ENCODE measurements at places on chromosomes 3 and 15.

DNA sequence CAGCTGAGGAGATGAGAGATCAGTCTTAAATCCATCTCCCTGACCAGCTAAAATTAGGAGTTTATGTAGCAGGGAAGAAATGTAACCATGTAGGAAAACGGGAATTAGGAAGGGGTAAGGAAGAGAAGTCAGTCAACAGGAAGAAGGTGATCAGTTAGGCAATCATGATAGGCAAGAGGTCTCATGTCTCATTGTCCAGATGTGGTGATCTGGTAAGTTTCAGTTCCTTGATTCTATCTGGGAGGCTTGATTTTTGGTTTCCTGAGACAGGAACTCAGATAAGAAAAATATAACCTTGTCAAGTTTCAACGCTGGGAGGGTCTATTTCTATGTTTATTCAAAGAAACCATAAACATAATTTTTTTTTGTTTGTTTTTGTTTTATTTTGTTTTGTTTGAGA lies 40.3 kb upstream of the TBC1D5 start:
- no peak for ATAC-seq

GRCh38 chr3:187076297-187076696 lies 63.0 kb downstream of the RPL39L start:
- no peak for ATAC-seq

- ATAC-seq, result no peak
Measured at GRCh38 chr15:70443486-70444273, 319.7 kb downstream of the UACA start.

GRCh38 chr3:42369304-42369703 lies 41.1 kb downstream of the LYZL4 start:
- no peak for ATAC-seq

GRCh38 chr15:25852661-25853524 lies 10.2 kb downstream of the ATP10A start:
- ATAC-seq, result no peak

DNA sequence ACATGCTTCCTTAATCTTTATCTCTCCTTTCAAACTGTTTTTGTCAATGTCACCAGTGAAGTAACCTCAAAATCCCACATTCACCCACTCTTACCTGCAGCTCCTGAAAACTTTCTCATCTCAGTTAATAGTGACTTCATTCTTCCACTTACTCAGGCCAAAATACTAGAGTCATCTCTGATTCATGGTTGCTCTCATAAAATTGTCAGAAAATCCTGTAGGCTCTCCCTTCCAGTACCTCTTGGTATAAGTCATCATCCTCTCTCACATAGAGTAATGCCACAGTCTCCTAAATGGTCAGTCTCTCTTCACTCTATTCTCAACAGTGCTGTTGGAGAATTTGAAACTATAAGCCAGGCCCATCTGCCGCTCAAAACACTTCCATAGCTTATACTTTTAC lies 34.9 kb upstream of the POU1F1 start:
- ATAC-seq, result no peak

DNA sequence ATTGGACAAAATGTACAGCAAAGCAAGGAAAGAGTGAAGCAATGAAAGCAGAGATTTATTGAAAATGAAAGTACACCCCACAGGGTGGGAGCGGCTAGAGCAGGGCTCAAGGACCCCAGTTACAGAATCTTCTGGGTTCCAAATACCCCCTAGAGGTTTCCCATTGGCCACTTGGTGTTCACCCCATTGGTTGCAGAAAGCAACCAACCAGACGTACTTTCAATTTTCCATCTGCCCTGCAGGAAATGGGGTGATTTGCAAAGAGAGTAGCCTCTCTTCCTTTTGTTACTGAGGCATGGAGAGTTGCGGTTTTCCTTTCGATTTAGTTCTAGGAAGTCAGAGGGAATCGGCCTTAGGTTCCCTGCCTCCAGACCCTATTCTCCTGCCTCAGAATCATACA lies 2.4 kb downstream of the PML start:
- ATAC-seq, result no peak

DNA sequence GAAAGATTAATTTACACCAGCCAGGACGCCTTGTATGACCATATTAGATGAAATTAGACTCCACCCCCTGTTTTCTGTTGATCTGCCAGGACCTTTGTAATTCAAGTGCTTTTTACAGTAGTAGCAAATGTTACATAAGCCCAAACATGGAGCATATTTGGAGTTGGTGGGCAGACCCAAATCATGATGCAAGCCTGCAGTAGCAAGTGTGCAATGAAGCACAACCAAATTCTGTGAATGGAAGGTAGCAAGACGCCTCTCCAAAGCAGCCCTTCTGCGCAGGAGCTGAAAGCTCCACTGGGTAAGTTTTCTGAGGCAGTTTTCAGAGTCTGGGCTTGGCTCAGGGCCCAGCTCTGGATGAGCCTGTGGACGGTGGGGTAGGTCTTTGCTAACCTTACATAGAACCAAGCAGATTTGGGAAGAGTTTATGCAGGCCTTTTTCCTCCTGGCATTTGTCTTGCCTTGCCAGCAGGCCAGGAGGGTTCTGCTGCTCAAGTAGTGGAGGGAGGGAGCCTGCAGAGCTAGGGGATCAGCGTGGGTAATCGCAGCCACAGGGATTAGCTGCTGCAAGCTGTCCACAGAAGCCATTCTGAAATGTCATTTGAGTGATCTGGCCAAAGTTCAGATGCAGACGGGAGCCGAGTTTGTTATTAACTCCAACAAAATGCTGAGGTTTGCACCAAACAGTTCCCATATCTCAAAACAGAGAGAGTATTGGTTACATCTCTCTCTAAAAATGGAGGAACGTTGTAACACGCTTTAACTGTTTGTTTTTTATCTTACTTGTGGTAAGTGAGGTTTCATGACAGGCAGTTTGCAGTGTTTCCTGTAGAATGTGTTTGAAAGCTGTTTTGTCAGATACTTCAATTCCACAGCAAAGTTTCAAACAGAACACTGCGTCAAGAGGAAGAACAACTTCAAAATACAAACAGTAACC lies 55.4 kb downstream of the PSMD6 start:
- ATAC-seq, result peak; percentile 60

DNA sequence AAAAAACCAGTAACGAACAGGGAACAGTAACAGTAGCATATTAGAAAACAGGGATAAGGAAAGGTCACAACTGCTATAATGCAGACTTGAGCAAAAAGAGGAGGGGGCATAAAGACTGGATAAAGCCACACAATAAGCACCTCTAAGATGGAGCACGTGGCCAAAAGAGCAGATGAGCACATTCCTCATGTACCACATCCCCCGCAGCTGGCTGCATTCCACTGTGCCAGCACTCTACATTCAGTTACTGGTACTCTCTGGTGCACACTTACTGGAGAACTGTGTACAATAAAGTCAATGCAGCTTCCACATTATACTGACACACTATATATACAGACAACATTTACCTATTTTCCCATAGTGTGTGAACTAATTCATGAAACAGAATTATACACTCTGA lies 64.7 kb downstream of the UBE3A start:
- ATAC-seq, result no peak

- no peak for ATAC-seq
Measured at GRCh38 chr3:58337190-58337589, 4.5 kb downstream of the PXK start.

GRCh38 chr3:170180079-170180907 lies 1.2 kb downstream of the PHC3 start:
- peak; percentile 0 for ATAC-seq

- ATAC-seq, result no peak
Measured at GRCh38 chr3:185087419-185087818, 65.4 kb downstream of the C3orf70 start.

DNA sequence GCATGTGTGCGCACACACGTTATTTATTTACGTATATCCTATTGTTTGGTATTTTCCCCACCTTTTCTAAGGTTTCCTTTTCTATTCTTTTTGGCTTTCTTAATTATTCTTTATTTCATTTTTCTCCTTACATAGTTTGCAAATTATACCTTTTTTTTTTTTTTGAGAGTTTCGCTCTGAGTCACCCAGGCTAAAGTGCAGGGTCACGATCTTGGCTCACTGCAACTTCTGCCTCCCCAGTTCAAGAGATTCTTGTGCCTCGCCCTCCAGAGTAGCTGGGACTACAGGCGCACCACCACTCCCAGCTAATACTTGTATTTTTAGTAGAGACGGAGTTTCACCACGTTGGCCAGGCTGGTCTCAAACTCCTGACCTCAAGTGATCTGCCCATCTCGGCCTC lies 20.0 kb upstream of the CILP start:
- no peak for ATAC-seq

DNA sequence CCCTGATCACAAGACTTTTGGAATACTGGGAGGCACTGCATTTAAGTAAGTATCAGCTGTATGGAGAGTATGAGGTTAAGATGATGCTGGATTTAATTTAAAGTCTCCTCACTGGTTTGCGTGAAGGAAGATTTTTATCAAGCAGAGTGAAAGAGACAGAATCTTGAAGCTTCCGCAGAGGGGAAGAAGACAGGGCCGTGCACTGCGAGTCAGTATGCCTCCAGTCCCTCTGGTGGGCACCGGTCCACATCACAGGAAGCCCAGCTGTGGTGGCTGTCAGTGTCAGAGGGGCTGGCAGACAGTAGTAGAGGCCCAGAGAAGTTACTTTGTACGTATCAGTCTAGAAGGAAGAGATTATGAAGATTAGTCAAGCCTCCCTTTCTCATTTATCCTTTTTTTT lies 379.0 kb upstream of the TPRG1 start:
- no peak for ATAC-seq

GRCh38 chr3:70065696-70066253 lies 66.2 kb downstream of the SAMMSON start:
- no peak for ATAC-seq

DNA sequence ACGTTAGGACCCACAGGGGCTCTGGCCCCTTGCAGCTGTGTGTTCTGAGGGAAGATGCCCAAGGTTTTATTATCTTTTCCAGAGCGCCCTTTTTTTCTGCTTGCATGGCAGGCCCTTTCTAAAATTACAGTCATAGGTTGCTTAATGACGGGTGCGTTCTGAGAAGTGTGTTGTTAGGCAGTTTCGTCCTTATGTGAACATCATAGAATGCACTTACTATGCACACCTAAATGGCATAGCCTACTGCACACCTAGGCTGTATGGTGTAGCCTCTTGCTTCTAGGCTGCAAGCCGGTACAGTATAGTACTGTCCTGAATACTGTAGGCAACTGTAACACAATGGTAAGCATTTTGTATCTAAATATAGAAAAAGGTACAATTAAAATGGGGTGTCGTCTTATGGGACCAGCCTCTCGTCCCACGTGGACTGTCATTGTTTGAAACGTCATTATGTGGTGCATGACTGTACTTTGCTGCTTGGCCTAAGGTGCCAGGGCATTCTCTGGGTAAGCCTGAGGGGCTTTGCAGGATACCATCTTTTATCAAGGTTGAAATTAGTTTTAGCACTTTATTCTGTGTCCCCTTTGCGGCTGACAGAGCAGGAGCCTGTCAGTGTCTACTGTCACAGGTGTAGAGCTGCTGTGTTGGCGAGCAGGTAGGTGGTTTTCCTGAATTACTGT lies 10.9 kb downstream of the KLF13 start:
- ATAC-seq, result no peak

- no peak for ATAC-seq
Measured at GRCh38 chr3:132236701-132237651, 80.2 kb upstream of the ACP3 start.

GRCh38 chr15:85588677-85589076 lies 206.0 kb downstream of the KLHL25 start:
- ATAC-seq, result no peak

GRCh38 chr3:72288955-72289691 lies 504.2 kb upstream of the PROK2 start:
- peak; percentile 77 for ATAC-seq

- ATAC-seq, result no peak
Measured at GRCh38 chr3:170953736-170954135, 45.3 kb upstream of the EIF5A2 start.

- no peak for ATAC-seq
Measured at GRCh38 chr3:177835008-177835407, 637.7 kb upstream of the TBL1XR1 start.

DNA sequence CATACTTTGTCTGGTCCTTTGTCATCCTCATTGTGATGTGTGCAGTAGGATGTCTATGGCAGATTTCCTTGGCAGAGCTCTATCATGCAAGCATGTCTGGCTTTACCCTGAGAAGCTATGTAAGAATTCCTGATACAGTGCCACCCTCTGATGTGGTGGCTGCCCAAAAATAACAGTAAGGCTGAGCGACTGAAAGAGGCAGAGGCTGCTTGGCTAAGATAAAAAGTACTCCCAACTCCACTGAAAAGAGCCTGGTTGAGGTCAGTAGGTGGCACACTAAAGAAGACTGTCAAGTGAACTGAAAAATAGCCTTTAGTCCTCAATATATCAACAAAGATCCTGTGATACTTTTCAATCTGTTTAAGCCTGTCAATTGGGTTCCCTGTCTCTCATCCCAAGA lies 31.7 kb downstream of the BTLA start:
- ATAC-seq, result no peak

GRCh38 chr3:187286467-187287059 lies 5.0 kb downstream of the MASP1 start:
- no peak for ATAC-seq

- no peak for ATAC-seq
Measured at GRCh38 chr3:75692061-75692460, 27.9 kb downstream of the FRG2C start.

GRCh38 chr15:69834761-69835160 lies 263.0 kb downstream of the TLE3 start:
- ATAC-seq, result no peak

- ATAC-seq, result no peak
Measured at GRCh38 chr3:171833789-171834460, 9.2 kb upstream of the TMEM212 start.

GRCh38 chr3:150168698-150169097 lies 198.0 kb upstream of the PFN2 start:
- no peak for ATAC-seq

DNA sequence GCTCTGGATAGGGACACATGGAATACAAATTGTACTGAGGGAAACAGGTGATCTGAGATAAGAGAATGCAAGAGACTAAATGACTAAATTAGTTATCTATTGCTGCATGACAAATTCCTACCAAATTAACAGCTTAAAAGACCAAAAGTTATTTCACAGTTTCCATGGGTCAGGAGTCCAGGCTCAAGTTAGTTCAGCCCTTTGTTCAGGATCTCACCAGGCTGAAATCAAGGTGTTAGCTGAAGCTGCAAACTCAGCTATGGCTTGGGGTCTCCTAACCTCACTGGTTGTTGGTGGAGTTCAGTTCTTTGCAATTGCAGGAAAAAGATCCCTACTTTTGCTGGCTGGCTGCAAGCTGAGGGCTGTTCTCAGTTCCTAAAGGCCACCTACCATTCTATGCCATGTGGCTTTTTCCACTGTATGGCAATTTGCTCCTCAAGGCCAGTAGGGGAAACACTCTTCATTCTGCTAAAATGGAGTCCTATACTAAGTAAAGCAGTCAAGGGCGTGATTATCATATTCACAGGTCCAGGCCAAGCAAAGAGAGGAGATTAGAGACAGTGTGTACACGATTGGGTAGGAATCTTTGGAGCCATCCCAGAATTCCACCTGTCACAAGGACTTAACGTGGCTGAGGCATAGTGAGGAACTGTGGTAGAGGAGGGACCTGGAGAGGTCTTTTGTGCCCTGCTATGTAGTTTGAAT lies 53.7 kb downstream of the THRB start:
- no peak for ATAC-seq

- no peak for ATAC-seq
Measured at GRCh38 chr3:129068291-129068886, 7.8 kb downstream of the GP9 start.

GRCh38 chr3:166582236-166582635 lies 745.0 kb upstream of the BCHE start:
- ATAC-seq, result no peak

GRCh38 chr3:129602730-129603560 lies 3.5 kb downstream of the PLXND1 start:
- peak; percentile 43 for ATAC-seq

GRCh38 chr3:23248594-23249131 lies 45.5 kb downstream of the UBE2E2 start:
- ATAC-seq, result no peak

All from gastroesophageal sphincter (tissue), 4 donors.